EL (cell line): ENCODE measurements at places on chromosomes 4 and X.
A peak's percentile ranks its signal among the peaks of the same experiment; 100 is the strongest.

- no peak for DNase-seq
Measured at GRCh38 chr4:154390324-154390723, 101.3 kb downstream of the DCHS2 start.

- DNase-seq, result no peak
Measured at GRCh38 chr4:160493206-160493605, 1390.3 kb downstream of the RAPGEF2 start.

- no peak for DNase-seq
Measured at GRCh38 chr4:47598320-47598719, 113.2 kb downstream of the ATP10D start.

GRCh38 chr4:76067652-76068286, 6.7 kb upstream of the ART3 start:
- DNase-seq, result peak; percentile 69

- DNase-seq, result no peak
Measured at GRCh38 chr4:1192493-1193205, 20.3 kb upstream of the SPON2 start.

GRCh38 chrX:111490688-111491087, 20.8 kb upstream of the SERTM2 start:
- no peak for DNase-seq

GRCh38 chr4:176238826-176239225, 30.2 kb downstream of the ASB5 start:
- DNase-seq, result peak; percentile 31

DNA sequence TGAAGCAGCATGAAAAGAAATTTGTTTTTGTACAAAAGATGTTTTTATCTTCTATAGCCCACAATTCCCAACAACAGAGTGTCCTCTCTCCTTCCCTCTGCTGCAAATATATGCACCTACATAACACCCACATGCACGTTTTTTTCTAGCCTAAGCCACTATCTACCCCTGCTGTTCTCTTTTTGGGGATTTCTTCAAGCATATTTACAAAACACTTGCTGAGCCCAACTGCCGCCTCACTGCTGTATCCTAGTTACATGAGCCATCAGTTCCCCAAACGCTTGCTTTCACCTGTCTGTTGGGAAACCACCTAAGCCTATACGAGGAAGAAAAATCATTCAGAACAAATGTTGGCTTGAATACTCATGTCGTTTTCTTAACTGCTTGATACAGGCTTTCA, 127.2 kb downstream of the CHRNA9 start:
- DNase-seq, result no peak

DNA sequence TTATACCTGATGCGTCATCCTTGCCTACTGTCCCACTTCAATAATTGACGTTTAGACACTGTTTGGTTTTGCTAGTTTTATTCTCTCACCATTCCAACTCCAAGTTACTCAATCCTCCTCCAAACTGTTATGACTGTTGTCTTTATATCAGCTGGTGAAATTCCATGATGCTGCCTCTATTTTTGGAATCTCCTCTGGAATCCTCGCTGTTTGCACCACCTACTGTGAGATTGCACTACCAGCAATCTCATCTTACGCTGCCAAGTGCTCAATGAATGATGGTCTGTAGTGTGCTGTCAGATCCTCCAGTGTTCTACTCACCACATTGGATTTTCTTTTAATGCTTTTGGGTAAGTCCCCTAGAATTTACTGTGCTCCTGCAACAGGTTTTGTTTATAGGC, 13.2 kb upstream of the PCDH18 start:
- peak; percentile 41 for DNase-seq

GRCh38 chrX:142998447-142999198, 27.1 kb upstream of the SPANXN4 start:
- no peak for DNase-seq

DNA sequence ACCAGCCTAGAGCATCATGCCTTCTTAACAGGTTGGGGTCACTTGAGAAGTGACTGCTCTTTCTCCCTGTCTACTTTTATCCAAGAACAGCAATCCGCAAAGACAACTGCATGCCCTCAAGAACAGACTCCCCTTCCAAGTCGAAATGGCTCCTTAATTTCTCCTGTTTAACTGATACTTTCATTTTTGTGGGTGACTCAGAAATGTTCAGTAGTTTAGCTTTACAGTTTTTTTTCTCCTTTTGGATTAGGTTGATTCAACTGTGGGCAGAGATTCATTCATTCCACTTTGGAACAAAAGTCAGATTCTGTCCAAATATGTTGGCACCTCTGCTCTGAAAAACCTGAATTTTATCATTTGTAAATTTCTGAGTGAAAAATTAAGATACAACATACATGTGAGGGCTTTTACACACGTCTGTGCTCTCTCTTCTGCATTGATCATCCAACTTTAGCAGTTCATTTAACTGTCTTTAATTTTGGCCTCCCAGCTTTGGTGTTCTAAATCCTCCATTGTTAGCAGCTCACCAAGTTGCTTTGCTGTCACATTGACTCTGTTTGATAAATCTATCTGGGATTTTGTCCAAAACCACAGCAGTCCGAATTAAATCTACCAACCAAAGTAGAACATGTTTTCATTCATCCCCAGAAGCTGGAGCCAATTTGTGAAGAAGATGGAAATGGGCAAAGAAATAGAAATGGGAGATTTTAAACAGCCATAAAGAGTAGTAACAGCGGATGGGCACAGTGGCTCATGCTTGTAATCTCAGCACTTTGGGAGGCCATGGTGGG, 50.0 kb downstream of the HOPX start:
- peak; percentile 42 for DNase-seq

GRCh38 chr4:166290426-166290825, 417.4 kb downstream of the TLL1 start:
- no peak for DNase-seq

DNA sequence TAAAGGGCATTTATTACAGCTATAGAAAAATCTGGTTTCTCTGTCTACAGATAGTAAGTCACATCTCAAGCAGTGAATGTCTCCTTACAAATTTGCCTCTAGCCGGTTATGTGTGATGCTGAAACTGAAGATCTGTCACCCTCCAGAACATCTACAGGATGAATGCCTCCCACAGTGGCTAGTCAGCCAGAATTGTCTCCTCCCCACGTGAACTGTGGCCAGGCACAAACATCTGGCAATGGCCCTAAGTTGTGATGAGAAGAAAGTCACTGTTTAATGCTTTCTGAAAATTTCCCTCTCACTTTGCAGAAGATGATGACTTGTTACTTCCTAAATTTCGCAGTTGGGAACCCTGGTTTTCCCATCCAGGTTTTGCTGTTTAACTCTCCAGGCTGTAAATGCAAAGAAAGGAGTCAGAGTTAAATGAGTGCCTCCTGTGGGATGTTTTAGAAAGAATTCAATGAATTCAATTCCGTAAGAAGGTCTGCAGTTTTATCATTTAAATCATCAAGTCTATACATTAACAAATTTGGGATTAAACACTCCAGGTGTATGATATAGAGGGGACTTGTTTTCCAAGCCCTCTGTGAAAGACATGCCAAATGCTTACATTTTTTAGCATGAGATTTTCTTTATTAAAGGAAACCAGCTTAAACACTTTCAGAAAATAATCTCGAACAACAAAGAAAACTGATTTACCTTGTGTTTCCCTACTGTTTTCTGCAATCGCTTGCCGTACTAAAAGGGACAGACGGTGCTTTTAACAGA, 55.4 kb upstream of the TLR3 start:
- DNase-seq, result no peak

GRCh38 chr4:24472514-24473308, 111.6 kb downstream of the DHX15 start:
- peak; percentile 80 for DNase-seq
